NCI-H1930 (cell line): ENCODE measurements at places on chromosomes 3 and 15.

- no peak for DNase-seq
These were observed 248.5 kb upstream of the TGFBR2 start for GRCh38 chr3:30357897-30358296.

- DNase-seq: no peak
These were observed 21.5 kb downstream of the NR2F2 start for GRCh38 chr15:96351761-96352603.

DNA sequence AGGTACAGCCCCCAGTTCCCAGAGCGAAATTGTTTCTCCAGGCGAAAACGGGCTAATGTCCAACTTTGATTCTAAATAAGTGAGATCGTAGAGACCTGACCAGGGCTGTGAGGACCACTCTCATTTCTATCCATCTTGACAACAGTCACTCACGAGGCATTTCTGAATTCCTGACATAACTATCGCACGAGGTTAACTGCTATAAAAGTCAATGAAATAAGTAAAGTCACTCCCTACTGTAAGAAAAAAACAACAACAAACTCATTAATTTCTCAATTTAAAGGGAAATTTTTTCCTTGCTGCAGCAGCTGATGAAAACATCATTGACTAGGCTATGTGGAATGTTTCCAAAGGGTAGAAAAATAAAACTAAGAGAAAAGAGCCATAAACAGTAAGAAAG is 69.1 kb downstream of the GREM1 start:
- no peak for DNase-seq

DNA sequence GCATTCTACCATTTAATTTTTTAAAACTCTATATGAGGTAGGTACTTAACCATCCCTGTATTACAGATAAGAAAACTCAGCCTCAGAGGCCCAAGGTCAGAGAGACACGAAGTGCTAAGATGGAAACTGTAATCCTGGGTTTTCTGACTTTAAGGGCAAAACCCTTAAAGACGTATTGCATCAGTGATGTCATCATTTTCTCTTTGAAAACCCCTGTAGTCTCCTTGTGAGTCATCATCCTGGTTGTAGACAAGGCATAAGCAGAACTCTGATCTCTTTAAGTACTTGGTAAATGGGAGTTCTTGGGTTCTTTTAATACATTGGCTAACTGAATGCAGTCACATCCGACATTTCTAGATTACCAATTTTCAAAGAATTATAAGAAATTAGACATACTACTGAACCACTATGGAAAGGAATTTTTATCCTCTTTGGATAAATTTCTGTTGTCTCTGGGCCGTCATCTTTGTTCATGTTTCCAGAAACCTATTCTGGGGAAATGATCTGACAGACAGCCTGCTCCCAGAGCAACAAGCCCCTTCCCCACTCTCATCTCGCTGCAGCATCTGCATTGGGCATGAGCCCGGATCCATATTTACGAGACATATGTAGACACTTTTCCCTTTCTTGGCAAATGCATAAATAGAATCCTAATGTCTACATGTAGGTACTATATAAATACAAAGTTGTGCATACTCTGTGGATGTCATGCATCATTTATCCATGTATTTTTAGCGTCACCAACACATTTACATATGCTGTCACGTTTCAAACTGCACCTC is 48.7 kb upstream of the MDFIC2 start:
- DNase-seq: no peak

GRCh38 chr3:146020969-146021368 is 140.0 kb downstream of the PLOD2 start:
- DNase-seq: no peak

DNA sequence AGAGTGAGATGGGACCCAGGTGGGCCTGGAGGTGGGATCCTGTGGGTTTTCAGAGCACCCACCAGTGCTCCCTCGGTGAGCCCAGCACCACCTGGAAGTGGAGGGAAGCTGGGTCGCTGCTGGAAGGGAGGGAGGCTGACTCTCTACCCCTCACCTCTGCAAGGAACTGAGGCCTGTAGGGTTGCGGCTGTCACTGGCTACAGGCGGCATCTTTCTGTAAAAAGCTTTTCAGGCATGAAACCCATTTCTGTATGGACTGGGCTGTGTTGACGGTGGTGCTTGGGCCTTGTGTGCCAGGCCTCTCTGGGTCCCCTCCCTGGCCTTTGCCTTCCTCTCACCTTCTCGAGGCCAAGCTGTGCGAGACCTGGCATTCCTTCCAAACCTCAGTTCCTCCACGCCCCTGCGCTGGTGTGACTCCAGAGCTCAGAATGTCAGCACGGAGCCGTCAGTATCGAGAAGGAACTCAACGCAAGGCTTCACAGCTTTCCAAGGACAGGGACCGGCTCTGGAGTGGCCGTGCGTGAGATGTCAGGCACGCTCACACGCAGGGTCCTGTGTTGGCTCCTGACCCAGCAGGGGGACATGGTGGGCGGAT is 16.6 kb downstream of the ABTB1 start:
- no peak for DNase-seq

DNA sequence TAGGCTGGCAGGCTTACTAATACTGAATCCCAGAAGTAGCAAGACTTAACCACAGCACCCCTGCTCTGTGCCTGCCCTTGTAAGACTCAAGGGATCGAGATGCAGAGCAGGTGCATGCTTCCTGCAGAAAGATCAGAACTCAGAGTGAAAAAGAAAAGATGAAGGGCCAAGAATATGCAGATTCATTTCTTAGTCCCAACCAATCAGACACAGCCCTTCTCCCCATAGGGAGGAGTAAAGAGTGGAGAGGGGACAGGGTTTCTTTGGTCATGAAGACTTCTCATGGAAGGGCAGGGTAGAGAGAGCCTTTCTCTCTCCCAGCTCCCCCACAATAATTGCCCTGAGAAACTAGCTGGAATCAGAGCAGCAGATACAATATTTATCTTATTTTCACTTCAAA is 105.6 kb upstream of the MB21D2 start:
- DNase-seq: no peak
